ENCODE measurements at places on chromosomes 6 and 20. TPM values are rescaled to one million over a fixed set of nuclear protein-coding genes. Genes with fewer than 3 reads are reported as not detected.

TFAP2A gene
- 0.59 TPM for total RNA-seq

ID4 gene
- total RNA-seq: not detected

RAET1E gene
- total RNA-seq: 4.1 TPM

SIGLEC1 gene
- total RNA-seq: 1.3 TPM

NDRG3 gene
- total RNA-seq: 13.3 TPM

TRIM38 gene
- total RNA-seq: 28.7 TPM

LTB gene
- 0.40 TPM for total RNA-seq

PCK1 gene
- total RNA-seq: not detected

EBF4 gene
- 0.31 TPM for total RNA-seq
